Activated CD8-positive, alpha-beta memory T cell treated with anti-CD3 and anti-CD28 coated beads, Interleukin-2, amount 50 U/mL, for 4 hours (primary cell): ENCODE measurements at places on chromosomes 2 and 18.

GRCh38 chr2:5592916-5593315 is 99.3 kb upstream of the SOX11 start:
- DNase-seq, result no peak

GRCh38 chr2:165864296-165864695 is 70.2 kb upstream of the GALNT3 start:
- DNase-seq, result no peak

DNA sequence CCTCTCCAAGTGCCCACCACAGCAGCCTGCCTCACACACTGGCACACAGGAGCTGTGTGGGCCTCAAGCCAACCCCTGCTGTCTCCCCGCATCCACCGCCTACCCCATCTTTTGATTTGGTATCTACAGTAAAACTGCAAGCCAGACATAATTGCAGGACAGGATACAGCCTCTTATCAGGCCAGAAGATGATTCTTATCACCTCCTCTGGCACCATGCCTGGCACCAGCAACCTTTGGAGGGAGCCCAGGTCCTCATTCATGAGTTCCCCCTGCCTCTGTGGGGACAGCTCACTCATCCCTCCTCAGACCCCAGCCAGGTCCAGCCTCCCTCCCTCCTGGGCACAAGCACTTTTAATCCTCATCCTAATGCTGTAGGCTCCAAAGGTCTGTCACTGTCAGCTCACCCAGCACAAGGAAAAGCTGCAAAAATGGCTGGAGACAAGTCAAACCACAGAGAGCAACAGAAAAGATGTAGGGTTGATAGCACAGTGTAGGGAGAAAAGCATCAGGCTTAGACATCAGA is 9.7 kb downstream of the RAB11FIP5 start:
- no peak for DNase-seq

- DNase-seq, result no peak
Measured at GRCh38 chr2:73075477-73076373, 4.2 kb upstream of the SFXN5 start.

DNA sequence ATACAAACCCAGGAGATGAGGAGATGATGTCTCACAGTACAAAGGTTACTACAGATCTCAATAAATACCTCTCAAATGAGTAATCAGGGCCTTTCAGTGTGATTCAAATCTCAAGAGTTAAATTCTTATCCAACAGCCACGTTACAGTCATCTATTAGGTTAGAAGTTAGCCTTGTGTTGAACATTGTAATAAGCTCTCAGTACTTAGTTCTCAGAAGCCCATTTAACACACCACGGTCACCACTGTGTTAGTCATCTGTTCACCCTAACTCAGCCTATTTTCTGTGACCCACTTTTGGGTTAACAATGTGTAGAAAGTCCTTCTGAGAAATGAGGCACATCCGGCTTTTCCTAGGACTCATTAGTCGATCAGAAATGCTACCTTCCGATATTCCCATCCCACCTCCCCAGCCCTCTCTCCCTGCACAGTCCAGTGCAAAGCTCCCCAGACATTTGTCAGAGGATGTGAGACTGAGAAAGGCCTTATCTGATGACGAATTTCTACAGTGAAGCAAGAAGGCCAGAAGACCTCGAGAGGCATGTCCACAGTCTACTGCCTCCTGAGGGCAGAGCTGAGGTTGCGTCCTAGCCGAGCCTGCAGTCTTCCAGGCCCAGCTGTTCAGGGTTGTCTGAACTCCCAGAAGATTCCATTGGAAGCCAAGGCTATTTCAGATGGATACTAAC is 92.6 kb downstream of the ACTR2 start:
- no peak for DNase-seq

GRCh38 chr18:36379435-36379984 is 82.0 kb downstream of the FHOD3 start:
- no peak for DNase-seq

- DNase-seq, result no peak
Measured at GRCh38 chr18:39464006-39464405, 1898.4 kb upstream of the CELF4 start.

GRCh38 chr2:62038975-62039771 is 133.7 kb downstream of the COMMD1 start:
- peak; percentile 18 for DNase-seq

GRCh38 chr18:6885992-6886796 is 156.7 kb downstream of the ARHGAP28 start:
- no peak for DNase-seq

- no peak for DNase-seq
Measured at GRCh38 chr2:73033766-73034381, 37.6 kb downstream of the SFXN5 start.

DNA sequence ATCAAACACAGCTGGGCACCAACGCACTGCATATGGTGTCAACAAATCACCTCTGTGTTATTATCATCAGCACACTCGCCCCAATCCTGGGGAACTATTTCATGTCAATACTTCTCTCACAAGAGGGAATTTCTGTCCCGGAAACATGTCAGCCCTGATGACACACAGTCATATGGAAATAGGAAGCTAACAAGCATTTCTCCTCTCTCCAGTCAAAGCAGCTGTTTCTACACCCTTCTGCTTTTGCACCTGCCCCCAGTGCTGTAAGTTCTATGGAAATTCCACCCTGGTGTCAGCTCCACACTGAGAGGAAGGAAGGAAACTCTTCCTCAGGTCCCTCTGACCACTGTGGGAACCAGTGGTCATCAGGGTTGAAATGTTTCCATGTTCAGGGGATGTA is 447.6 kb upstream of the ID2 start:
- DNase-seq, result no peak

- DNase-seq, result no peak
Measured at GRCh38 chr18:79760881-79761280, 36.9 kb upstream of the KCNG2 start.

- DNase-seq, result no peak
Measured at GRCh38 chr18:23281626-23282436, 146.5 kb downstream of the CABLES1 start.

DNA sequence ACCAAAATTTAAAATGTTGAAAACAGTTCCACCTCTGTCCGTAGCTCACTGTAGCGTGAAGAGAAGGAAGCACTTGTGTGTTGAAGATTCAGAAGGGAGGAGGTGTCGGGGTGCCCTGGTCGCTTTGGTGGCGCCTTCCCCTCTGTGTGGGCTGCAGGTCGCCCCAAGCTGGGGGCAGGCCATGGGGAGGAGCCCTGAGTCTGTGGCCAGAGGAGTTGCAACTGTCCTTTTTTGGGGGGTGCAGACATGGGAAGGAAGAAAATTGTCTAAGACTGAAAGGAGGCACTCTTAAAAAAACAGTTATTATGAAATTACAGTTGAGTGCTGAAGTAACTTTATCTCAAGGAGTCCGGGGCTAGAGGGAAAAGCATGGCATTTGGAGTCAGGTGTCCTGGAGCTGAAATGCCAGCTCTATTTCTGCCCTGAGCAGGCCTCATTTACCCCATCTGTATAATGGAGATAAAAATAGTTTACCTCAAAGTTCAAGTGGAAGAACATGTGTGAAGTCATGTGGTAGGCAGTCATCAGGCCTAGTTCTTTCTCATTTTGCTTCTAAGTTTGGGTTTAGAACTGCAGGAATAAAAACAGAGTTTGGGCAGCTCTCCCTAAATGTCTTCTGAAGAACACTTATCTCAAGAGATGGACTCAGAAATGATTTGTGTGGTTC is 82.1 kb downstream of the RNF144A start:
- DNase-seq, result no peak

DNA sequence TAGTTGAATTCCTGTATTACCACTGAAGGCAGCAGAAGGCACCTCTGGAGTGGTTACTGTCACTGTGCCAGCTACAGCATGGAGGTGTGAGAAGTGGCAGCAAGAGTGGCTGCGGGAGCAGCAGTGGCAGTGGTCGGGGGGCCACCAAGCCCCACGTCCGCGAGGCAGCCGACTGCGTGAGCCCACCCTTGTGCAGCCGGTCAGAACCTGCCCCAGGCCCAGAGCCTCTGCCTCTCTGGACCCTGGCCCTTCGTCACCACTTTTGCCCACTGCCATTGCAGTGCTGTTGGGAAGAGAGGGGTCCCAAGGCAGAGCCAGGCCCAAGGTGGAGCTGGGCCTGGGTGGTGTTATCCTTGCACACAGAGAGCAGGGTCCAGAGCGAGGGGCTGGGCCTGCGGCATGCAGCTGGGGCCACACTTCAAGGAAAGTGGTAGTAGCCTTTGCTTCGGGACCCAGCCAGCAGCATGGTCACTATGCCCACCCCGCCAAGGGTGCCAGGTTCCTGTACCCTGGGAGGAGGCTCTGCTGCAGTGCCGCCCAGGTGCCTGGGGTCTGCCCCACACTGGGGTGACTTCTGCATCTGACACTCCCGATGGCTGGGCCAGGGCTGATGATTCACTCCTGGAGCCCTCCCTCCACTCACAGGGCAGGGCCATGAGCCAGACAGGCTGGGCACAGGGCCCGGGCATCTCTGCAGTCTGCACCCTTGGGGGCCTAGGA is 450.1 kb upstream of the LRATD1 start:
- no peak for DNase-seq

GRCh38 chr2:165011199-165011598 is 55.9 kb upstream of the SLC38A11 start:
- no peak for DNase-seq

DNA sequence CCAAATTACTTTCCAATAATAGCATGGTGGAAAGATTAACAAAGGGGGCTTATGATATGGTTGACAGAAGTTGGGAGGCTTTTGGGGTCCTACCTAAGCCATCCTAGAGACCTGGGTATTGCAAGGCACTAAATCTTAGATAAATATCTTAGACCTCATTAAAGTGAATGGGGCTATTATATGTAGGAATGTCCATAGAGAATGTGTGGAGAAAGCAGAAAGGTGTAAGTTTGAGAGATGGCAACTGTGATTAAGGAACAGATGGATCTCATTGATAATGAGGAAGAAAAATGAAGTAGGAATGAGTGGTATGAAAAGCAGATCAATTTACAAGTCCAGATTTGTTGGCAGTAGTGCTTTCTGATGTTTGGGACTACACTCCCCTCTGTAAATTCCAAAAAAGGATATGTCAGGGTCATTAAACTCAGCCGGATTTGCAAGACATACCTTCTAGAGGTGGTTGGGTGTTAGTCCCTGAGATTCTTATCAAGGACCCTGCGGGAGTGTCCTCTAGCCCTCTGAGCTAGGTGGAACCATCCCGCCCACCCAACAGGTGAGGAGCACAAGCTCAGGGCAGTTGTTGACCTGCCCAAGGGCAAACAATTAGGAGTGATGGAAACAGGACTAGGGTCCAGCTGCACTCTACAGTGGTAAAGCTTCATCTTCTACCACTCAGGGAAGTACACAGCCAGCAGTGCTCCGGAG is 12.1 kb downstream of the TCF7L1 start:
- DNase-seq, result no peak

DNA sequence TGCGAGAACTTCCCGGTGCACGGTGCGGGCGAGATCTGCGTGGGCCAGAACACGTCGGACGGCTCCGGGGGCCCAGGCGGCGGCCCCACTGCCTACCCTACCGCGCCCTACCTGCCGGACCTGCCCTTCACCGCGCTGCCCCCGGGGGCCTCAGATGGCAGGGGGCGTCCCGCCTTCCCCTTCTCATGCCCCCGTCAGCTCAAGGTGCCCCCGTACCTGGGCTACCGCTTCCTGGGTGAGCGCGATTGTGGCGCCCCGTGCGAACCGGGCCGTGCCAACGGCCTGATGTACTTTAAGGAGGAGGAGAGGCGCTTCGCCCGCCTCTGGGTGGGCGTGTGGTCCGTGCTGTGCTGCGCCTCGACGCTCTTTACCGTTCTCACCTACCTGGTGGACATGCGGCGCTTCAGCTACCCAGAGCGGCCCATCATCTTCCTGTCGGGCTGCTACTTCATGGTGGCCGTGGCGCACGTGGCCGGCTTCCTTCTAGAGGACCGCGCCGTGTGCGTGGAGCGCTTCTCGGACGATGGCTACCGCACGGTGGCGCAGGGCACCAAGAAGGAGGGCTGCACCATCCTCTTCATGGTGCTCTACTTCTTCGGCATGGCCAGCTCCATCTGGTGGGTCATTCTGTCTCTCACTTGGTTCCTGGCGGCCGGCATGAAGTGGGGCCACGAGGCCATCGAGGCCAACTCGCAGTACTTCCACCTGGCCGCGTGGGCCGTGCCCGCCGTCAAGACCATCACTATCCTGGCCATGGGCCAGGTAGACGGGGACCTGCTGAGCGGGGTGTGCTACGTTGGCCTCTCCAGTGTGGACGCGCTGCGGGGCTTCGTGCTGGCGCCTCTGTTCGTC is 1.7 kb downstream of the FZD7 start:
- DNase-seq, result peak; percentile 18

- DNase-seq, result no peak
Measured at GRCh38 chr18:57819119-57819518, 16.0 kb upstream of the ATP8B1 start.

GRCh38 chr2:164515734-164516133 is 105.5 kb downstream of the GRB14 start:
- no peak for DNase-seq

DNA sequence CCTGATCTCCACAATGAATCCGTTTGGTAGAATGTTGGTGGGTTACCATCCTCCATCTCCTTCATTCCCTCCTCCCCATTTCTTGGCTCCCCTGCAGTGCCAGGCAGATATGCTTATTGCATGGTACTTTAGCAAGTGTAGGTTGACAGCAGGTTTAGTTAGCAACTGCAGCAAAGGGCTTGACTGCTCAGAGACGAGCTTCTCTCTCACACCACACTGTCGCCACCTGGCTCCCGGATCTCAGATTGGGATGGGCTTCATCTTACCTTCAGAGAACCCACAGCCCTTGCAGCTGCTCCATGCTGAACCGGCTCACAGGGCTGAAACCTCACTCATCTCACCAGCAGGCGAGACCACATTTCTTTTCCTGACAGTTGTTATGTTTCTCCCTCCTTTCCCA is 88.8 kb downstream of the VWA3B start:
- DNase-seq, result no peak

DNA sequence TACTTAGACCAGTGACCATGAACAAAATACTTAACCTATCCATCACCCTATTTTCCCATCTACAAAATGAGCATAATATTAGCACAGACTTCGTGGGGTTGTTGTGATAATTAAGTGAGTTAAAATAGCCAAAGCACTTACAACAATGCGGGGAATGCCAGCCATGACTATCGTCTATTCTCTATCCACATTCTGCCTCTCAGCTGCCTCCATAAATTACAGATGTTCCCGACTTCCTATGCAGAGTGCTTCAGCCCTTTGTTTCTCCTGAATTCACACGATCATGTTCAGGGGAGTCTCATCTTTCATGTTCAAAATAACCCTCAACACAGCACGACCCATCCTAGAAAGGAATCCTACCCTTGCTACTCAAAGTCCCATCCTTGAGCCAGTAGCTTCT is 211.6 kb downstream of the EN1 start:
- DNase-seq, result no peak
